ENCODE measurements at places on chromosomes 12 and 14.

DNA sequence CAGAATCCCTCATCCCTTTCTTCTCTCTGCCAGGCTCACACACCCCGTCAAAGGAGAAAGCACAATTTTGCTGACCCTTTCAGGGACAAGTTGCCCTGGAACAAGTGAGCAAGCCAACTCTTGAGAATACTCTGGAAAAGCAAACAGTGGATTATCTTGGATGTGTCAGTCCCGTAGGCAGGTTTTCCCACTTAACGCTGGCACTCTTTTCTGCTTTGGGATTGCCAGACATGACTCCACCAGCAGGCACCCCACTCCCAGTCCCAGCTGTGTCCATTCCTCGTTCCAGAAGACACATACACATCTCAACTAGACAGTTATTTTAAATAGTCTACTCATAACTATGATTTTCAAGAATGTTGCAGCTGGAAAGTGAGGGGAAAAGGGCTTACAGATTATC lies 145.5 kb upstream of the CDKN3 start:
- no peak for DNase-seq

GRCh38 chr12:12612358-12612757 lies 682 bp downstream of the CREBL2 start:
- DNase-seq = peak; percentile 28

DNA sequence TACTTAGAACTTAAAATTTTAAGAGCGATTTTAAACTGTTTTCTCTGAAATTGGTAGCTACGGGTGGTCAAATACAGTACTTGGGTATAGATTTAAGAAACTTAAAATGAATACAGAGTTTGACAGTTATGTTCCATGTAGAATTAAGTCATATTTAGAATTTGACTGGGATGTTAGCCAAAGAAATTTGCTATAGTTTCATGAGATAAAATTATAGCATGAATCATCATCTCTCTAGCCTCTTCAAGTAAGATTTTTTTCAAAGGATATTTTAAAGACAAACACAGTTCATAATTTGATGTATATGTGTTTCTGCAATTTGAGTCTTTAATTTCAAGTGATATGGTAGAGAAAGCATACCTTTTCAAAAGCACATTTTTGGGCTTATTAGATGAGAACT lies 41.0 kb downstream of the ZCRB1 start:
- no peak for DNase-seq

DNA sequence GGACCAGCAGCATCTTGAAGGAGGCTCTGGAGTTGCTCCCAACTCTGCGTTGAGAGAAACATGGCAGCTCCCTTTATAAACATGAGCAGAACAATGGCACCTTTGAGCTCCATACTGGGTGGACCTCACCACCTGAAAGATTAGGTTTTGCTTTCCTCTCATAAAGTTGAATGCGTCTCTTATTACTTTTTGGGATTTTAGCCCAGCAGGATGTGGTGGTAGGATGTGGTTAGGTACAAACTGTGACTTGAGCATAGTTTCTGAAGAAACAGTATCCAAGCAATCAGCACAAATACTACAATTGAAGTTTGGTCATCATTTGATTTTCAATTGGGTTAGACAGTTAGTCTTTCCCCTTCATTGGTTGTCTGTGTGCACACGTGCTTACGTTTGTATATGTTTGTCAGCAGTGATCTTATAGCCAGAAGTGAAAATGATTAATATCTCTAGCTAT lies at the start of gene PRR4:
TSS of gene PRR4 (minus strand) at position 51 of the 454 bp plus-strand sequence. CDS start at position 13, 38 bp downstream.
- DNase-seq = peak; percentile 10

Measured in small intestine (tissue), 16 donors.